ENCODE measurements at places on chromosomes 6 and 20. TPM values are rescaled to one million over a fixed set of nuclear protein-coding genes. Genes with fewer than 3 reads are reported as not detected.

CD83 gene
- 56.2 TPM for total RNA-seq

COL19A1 gene
- total RNA-seq, result 0.07 TPM

DNA sequence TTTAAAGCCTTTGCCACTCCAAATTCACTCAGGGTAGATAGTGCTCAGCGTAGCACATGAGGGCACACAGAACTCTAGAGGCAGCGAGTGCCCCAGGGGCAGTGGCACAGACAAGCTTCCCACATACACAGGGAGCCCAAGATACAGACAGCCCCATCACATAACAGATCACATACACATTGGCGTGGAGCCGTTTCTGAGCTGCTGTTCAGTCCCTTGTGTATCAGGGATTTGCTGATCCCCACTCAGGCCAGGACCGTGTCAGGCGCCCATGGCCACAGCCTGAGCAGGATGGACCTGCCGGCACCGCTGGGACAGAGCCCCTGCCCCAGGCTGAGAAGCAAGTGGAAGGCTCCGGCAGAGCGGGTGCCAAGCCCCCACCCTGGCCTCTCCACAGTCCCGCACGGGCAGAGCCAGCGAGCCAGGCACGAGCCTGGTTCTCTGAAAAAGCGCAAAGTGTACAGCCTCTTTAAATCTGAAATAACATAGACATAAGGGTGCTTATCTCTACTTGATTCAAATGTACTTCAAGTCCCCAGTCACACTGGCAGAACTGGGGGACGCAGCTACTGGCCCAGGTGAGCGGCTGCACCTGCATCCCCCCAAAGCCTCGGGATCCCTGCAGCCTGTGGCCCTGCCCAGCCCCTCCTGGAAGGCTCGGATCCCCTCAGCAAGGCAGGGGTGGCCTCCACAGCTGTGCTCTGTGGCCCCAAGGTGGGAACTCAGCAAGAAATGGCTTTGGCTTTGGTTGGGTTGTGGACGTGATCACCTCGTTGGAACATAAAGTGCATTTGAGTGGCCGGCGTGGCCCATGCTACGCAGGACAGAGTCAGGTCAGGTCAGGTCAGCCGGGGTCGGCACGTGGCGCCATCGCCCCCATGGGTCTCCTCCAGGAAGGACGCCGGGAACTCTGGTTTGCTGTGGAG lies 231.3 kb downstream of the ERMARD start:
- H3K27me3 ChIP-seq, result no peaks in the 10 kb centered on the region
- no peak for DNase-seq
- H3K36me3 ChIP-seq, result no peaks in the 10 kb centered on the region
- no peak overlapping the region for H3K27ac ChIP-seq
- no peak overlapping the region for H3K4me3 ChIP-seq
- H3K4me1 ChIP-seq, result no peaks in the 10 kb centered on the region

- H3K4me3 ChIP-seq, result no peak overlapping the region
- H3K27me3 ChIP-seq, result peaks cover 3% of the 10 kb centered on the region
- H3K27ac ChIP-seq, result no peak overlapping the region
- DNase-seq, result no peak
Observed at GRCh38 chr6:160973311-160974250, 18.0 kb upstream of the MAP3K4 start.

- H3K36me3 ChIP-seq, result no peaks in the 10 kb centered on the region
- no peaks in the 10 kb centered on the region for H3K4me1 ChIP-seq
- H3K4me3 ChIP-seq, result no peak overlapping the region
- no peaks in the 10 kb centered on the region for H3K27me3 ChIP-seq
Observed at GRCh38 chr6:39517756-39518155, 195.3 kb upstream of the KCNK16 start.

DNA sequence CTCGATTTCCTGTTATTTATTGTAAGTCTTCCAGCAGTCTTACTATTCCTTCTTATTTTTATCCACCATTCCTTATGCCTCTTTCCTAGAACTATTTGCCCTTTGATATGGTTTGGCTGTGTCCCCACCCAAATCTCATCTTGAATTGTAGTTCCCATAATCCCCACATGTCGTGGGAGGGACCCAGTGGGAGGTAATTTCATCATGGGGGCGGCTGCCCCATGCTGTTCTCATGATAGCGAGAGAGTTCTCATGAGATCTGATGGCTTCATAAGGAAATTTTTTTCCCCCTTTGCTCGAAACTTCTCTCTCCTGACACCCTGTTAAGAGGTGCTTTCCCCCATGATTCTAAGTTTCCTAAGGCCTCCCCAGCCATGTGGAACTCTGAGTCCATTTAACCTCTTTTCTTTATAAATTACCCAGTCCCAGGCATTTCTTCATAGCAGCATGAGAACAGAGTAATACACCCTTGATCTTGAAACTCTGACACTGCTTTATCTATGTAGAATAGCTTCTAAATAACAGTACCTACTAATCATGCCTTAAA lies 48.8 kb downstream of the PLN start:
- H3K4me3 ChIP-seq, result no peak overlapping the region
- DNase-seq, result no peak
- H3K4me1 ChIP-seq, result no peaks in the 10 kb centered on the region

All from CD8-positive, alpha-beta memory T cell (primary cell).